ENCODE measurements at places on chromosomes 2 and 18.
A peak's percentile ranks its signal among the peaks of the same experiment; 100 is the strongest.

GRCh38 chr18:46624127-46624526, 32.9 kb downstream of the LOXHD1 start:
- DNase-seq = no peak

DNA sequence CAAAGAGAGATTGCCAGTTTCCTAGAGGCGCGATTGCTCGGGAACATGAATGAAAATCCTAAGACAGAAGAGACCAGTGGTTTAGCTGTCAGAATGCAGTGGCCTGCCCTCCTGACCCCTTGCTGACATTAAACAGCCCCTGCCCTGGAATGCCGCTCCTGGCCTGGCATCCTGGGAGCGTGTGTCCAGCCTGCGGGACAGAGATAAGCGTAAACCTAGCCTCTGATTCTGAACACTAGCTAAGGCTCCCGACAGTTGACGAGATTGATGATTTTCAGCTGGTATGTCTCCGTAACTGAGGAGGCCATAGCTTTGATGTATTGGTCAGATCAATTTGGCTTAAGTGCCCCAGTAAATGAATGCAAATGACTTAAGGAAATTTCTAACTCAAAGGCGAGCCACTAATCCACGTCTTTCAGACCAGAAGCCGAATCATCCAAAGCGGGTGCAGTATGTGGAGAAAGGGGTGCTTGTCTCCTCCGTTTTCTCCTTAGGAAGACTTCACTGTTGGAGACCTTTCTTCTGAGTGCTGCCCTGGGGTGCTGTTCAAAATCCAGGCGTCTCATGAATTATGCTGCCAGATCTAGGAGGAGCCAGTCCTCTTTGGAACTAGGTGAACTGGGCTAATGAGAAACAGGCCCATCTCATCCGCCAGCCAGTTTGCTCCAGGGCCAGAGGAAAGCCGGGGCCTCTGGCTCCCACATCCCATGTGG, 142.5 kb upstream of the L3MBTL4 start:
- DNase-seq = no peak

- no peak for DNase-seq
Observed at GRCh38 chr2:239920693-239921365, 104.3 kb downstream of the NDUFA10 start.

DNA sequence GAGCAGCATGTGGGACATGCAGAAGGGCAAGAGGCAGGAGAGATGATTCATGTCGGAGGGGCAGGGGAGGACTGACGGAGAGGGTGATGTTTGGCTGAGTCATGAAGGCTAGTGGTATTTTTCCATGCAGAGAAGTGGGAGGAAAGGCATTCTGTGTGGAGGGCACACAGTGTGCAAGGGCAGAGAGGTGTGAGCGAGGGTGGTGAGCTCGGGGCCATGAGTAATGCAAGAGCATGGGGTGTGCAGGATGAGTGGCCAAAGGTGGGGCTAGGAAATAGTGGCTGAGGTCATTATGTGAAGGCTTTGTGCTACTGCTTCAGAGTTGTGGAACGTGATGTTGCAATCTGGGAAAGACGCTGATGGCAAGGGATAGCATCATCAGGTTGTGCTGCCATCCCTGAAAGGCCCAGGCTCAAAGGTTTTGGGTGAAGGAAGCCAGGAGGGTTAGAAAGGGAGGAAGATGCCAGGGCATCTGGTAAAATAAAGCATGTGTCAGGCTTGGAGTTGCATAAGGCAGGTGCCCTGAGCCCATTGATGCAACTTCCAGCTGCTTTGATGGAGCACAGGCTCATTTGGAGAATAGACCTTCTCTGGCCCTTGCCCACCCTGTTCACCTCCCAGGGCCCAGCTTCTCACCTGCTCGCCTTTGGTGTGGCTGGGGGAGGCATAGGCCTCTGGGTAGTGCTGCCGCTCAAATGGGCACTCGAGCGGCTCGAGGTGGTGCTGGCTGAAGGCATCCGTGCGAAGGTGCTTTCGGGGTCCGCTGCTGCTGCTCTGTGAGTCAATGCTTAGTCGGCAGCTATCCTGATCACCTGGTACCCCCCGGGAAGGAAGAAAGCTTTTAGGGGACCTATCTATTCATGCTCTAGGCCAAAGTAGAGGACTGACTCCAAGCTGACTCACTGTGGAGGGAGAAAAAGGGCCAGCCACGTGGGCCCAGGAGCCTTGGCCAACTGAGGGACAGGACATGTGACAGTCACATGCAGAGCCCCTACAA, 37.5 kb downstream of the PAX8 start:
- DNase-seq = peak; percentile 75

- DNase-seq = peak; percentile 53
Observed at GRCh38 chr18:11733031-11733430, 44.0 kb downstream of the GNAL start.

DNA sequence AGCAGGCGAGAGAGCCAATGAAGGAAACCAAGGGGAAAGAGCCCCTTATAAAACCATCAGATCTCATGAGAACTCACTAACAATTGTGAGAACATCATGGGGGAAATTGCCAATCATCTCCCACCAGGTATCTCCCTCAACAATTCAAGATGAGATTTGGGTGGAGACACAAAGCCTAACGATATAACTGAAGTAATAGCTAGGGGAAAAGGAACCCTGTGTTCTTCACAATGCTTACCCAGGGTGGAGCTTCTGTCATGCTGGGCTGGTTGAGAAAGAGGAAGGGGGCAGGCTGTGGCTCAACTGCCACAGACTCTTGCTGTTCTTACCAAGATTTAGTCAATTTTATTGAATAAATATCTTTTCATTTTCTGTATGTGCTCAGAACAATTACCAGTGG, 392.1 kb upstream of the HS6ST1 start:
- DNase-seq = no peak

GRCh38 chr2:19865151-19865550, 36.6 kb downstream of the TTC32 start:
- peak; percentile 9 for DNase-seq

DNA sequence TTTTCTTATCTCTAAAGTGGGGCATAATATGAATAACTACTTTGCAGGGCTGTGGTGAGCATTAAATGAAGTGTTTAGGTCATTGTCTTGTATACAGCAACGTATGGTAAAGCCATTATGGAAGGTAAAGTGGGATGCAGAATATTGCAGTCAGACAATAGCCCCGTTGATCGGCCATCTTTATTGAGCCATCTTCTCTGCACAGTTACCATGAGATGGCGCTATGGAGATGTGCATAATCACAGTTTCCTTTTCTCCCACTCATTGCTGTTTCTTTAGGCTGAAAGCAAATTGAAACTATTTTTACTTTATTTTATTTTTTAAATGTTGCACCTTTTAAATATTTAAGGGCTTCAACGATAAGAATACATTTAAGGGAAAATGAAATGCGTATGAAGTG, 108.9 kb downstream of the THSD7B start:
- no peak for DNase-seq

- DNase-seq = no peak
Observed at GRCh38 chr18:3121259-3121658, 98.5 kb downstream of the MYOM1 start.

DNA sequence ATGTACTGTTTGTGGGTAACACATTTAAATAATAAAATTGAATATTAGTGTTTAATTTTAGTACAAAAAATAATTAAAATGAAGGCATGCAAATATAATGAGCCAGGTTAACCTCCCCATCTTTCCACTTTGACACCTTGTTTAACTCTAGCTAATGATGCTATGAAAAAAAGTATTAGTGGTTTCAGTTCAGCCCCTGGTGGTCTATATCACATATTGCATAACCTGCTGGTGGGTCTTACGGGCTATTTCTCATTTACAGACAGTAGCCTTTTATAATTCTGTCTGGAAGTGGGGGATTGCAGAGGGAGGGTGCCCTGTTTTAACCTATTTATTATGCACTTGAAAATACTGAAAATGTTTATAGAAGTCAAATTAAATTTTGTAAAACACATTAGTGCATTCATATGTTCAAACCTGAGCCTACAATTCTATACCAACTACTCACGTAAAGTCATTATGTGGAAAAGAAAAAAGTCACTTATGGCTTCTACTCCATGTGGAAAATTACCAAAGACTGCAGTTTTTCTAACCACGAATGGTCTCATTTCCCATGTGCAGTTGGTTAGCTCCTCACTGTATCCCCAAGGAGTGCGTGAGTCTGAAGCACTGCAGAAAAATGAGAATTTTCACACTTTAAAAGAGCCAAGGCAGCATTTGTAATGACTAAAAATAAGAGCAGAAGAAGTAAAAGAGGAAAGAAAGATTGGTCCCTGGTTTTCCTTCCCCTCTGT, 381.0 kb downstream of the MTX2 start:
- DNase-seq = no peak

Data from T-helper 2 cell treated with Interferon-gamma antibody and Interleukin-4, amounts not matched to agents 5 μg/mL and 100 μg/mL, for 36 hours (primary cell).